Stomach (tissue), 19 donors: ENCODE measurements at places on chromosomes 2 and 18. TPM values are rescaled to one million over a fixed set of nuclear protein-coding genes. Genes with fewer than 3 reads are reported as not detected.

SP110 gene
- total RNA-seq, result 11.1 TPM

PRKAG3 gene
- not detected for total RNA-seq

MTX2 gene
- 150 TPM for total RNA-seq

STPG4 gene
- total RNA-seq, result not detected

CRYGD gene
- not detected for total RNA-seq

ATIC gene
- total RNA-seq, result 9.4 TPM

SERPINB11 gene
- not detected for total RNA-seq
